ENCODE measurements at places on chromosomes 3 and 15.

GRCh38 chr3:112530573-112530972 lies 31.2 kb downstream of the ATG3 start:
- no peak for DNase-seq

DNA sequence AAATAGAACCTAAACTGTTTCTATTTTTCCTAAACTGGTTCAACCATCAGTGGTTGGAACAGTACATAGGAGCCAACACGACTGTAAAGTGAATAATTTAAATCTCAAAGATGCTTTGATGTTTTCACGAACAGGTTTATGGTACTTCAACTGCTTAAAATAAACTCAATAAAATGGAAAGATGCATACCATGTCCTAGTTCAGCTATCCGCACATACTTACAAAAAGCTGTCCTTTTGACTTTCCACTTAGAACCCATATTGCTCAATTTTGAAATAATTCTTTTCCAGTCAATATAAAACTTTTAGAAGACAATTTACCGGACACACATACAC lies 902 bp downstream of the CMTM6 start:
- DNase-seq: no peak

DNA sequence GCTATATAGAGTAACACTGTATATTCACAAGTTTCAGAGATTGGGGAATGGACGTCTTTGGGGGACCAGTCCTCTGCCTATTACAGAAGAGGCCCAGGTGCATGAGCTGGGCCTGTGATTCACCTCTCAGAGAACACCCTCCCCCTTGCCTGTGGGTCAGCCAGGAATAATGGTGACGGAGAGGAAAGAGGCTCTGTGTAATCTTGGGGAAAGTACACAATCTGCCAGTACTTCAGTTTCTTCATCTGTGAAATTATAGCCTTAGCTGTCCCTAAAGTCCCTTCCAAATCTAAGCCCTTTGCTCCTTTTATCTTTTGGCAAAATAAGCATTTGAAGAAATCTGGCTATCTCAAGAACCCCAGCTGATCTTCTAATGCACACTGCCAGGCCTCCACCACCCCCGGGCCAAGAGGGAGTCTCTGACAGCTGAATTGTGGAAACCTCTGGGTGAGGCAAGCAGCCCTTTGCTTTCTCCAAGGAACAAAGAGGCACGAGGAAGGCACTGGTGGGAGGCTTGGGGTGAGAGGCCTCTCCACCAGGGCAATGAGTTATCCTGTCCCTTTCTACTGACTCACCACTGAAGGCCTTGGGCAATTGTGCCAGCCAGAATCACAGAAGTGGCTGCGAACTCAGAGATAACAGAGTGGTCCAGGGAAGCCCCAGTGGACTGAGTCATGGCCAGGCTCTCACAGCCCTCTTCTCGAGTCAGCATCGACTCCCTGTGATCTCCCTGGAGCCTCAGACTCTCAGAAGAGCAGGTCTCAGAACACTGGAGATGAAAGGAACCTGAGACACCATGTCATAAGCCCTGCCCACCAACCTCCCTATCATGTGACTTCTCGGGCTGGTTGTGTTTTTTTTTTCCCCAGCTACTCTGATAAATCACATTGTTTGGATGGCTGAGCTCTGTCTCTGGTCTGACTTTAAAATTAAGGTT lies 31.8 kb downstream of the CCNL1 start:
- peak; percentile 85 for DNase-seq

DNA sequence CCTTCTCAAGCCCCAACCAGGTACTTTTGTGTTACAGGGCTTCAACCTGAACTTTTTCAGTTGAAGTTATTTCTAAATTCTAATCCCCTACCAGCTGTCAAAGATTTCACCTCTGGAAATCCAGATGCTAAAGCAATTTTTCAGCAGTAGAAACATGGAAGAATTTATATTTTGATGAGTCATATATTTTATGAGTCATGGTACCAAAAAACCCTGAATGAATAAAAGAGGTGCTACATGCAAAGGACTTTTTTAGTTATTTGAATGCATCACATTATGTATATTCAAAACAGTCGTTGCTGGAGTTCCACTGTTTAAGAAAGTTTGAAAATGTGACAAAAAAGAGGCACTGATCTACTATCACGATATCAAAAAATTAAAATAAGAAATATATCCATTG lies 96.0 kb upstream of the ZNF385D start:
- DNase-seq: no peak

- DNase-seq: no peak
Observed at GRCh38 chr3:9732080-9732739, 675 bp downstream of the BRPF1 start.

- no peak for DNase-seq
Observed at GRCh38 chr15:64934023-64934422, 22.3 kb downstream of the ANKDD1A start.

DNA sequence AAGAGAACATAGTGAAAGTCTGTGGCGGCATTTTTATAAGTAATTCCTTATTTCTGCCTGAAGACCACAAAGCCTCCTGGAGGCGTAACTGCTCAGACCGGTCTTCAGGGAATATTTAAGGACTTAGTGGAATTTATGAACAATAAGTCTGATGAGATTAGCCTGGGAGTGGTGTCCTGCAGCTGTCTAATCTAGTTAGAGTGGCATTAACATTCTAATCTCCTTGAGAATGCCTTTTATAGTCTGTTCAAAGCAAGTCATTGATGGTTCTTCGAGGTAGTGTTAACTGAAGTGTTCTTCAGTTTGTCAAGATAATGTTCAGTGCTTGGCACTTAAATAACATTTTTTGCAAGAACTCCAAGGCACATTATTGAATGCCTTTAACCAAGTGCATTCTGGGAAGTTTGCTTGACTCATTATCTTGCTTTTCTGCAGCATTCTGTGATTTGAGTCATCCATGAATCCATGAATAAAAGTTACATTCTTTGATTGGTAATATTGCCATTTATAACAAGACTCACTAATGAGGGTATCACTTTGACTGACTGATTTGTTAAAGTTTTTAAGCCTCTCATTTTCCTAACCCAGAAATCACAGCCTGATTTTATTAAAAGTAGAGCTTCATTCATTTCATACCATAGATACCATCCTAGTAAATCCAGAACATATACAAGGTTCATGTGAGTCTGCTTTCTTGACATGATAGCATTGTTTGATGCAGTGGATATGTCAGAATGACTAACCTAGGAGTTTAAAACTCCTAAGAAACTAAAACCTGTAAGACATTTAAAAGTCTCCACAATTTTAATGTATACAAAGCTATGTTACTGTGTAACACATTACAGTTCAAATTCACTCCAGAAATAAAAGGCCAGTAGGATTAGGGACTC lies 12.5 kb downstream of the RBM5 start:
- DNase-seq: no peak

GRCh38 chr3:182793663-182794454 lies 555 bp downstream of the ATP11B start:
- no peak for DNase-seq

- DNase-seq: no peak
Observed at GRCh38 chr3:127899766-127900165, 15.3 kb upstream of the KBTBD12 start.

DNA sequence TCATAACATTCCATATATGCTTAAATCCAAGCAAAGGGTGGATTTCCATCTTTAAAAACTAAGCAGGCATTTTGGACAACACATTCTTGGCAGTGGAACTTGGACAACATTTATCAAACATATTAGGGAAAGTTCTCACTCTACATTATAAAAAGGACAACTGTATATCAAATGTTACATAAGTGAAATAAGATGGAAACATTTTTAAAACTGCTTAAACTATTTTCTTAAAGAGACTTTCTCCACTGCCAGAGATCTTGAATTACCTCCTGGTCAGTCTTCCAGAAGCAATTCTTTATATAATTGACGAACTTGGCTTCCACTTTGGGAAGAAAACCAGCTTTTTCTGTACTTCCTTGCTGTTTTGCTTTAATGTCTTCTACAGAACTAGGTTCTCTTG lies 109.3 kb downstream of the NEO1 start:
- no peak for DNase-seq

GRCh38 chr3:101936419-101937356 lies 87.4 kb downstream of the NFKBIZ start:
- DNase-seq: no peak

DNA sequence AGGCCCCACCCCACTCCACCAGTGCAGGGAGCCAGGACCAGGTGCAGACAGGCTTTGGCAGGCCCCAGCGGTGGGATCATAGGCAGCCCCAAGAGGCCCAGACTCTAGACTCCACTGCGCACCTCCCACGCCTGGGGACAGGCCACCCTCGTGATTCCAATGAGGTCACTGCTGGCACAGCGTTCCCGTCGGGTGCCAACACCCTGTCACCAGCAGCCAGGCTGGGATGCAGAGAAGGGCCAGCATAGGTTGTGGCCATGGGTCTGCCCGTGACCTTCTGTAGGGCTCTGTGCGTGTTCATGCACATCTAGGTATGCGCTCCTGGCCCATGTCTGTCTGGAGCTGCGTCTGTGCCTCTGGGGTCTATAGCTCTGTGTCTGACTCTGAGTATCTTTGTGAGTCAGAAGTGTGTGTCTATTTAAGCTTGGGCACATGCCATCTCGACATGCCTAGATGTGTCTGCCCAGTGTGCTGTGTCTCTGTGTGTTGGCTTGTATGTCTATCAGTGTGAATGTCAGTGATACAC lies 13.0 kb downstream of the VIPR1 start:
- DNase-seq: peak; percentile 55

- no peak for DNase-seq
Observed at GRCh38 chr3:112646623-112647022, 5.7 kb upstream of the CCDC80 start.

- DNase-seq: no peak
Observed at GRCh38 chr3:129756871-129757270, 136.6 kb downstream of the TMCC1 start.

- no peak for DNase-seq
Observed at GRCh38 chr3:18835021-18835420, 313.3 kb upstream of the KCNH8 start.

- DNase-seq: no peak
Observed at GRCh38 chr15:34782901-34783300, 12.4 kb downstream of the ACTC1 start.

DNA sequence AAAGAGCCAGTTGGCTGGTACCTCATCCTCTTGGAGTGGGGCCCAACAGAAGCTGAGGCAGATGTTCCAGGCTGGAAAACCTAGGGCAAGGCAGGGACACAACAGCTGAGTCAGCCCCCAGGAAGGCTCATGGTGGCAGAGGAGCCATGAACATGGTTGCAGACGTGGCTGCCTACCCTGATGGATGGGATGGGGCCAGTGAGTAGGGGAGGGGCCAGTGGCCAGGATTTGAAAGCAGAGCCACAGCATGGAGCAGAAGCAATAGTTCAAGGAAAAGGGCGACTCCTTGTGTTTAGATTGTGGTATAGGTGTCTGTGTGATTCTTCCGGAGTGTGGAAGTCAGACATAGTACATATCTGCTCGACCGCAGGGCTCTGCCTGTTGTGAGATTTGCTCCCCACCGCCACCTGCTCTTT lies 24.2 kb downstream of the PXYLP1 start:
- DNase-seq: no peak

DNA sequence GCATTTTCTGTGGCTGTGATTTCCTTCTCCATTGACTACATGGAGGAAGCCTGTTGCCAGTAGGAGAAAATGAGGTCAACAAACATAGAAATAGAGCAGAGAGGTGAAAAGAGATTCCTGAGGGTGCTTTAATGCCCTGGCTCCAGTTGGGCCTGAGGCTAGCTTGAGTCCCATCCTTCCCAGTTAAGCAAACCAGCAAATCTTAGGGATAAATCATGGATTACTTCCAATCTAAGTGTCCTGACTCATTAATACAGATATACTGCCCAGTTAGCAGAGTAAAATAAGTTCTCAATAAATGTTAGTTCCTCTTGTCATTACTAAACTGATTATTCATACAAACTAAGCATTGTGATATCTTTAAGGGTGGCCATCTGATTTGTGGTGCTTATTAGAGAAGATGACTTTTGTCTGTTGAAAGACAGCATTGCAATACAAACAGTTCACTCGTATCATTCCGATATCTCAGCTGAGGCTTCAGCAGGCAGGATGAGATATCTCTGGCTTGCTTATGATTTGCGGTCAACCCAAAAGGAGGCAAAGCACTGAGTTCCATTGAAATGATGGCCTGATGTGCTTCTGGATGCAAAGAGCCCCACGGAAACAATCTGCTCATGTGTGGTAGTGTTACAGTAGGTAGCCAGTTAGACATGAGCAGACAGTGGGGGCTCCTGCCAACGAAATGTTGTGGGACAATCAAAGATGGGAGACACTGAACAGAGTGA lies 6.6 kb upstream of the STARD5 start:
- no peak for DNase-seq

DNA sequence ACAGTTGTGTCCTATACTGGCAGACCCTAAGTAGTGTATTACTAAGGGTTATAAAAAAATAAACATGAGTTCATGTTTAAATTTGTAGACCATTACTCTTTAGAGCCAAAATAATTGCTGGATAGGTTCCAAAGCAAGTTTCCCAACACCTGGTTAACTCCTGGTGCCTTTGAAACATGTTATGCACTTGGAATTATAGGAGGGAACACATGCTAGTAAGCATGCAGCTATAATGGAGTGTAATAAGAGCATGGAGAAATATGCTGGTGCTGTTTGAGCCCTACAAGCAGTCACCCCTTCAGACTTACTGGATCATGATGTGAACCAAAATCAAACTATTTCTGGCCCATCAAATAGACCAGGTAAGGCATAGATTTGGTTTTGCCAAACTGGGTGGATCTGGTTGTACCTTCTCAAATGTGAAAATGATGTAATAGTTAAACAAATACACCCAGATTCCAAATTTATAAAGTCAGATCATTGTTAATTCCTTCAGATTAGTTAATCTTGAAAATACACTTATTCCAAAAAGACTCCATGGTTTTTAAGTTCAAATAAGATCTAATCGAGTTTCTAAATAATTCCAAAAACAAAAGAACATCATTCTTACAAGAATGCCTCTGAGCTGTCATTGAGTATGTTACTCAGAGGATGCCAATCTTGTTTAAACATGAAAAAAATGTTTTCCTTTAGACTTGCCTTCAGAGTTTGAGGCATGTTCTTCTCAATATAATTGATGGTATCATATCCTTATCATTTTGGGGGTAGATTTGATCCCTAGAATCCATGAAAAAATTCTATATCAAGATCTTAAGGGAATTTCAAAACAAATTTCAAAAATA lies 69.3 kb downstream of the LRRC28 start:
- DNase-seq: no peak

GRCh38 chr15:28979208-28979841 lies 93.6 kb downstream of the APBA2 start:
- no peak for DNase-seq

DNA sequence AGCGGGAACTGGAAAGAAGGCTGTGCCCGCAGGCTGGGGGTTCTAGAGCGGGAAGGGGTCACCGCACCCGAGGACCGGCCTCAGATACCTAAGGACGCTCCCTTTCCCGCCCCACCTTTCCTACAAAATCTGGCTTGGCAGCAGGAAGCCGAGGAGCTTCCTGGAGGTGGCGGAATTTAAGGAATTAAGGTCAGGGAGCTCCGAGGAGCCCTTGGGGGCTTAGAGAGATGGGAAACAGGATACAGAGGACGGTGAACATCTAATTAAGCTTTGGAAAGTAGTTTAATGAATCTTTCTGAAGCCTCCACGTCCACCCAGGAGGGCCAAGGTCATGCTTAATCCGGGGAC lies 507 bp upstream of the AP3B2 start:
- no peak for DNase-seq

- DNase-seq: no peak
Observed at GRCh38 chr3:61736506-61736905, 175.1 kb downstream of the PTPRG start.
